NCI-H510A treated with DMSO at 0.1 percent for 48 hours (cell line): ENCODE measurements at places on chromosomes 2 and 18.

GRCh38 chr2:191443446-191443845 is 198.2 kb downstream of the MYO1B start:
- no peak for DNase-seq

- DNase-seq, result no peak
These were observed 4.0 kb downstream of the KANSL1L start for GRCh38 chr2:210167227-210167626.

DNA sequence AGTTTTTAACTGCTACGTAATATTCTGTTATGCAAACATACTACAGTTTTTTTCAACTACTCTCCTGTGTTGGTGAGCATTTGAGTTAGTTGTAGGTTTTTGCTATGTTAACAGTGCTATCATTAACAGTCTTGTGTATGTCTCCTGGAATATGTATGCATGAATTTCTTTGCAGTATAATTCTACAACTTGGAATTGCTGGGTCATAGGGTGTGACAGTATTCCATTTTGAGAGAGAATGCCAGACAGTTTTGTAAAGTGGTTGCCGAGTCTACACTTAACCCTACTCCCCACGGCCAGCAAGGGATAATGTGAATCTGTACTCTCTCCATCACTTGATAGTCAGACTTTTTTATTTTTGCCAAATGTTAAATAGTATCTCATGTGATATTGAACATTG is 67.1 kb downstream of the MALT1 start:
- no peak for DNase-seq

GRCh38 chr2:197128897-197129296 is 181.7 kb downstream of the ANKRD44 start:
- DNase-seq, result no peak

GRCh38 chr2:158955842-158956365 is 12.5 kb upstream of the TANC1 start:
- no peak for DNase-seq

- no peak for DNase-seq
These were observed 57.5 kb downstream of the MYCN start for GRCh38 chr2:15997728-15998280.

DNA sequence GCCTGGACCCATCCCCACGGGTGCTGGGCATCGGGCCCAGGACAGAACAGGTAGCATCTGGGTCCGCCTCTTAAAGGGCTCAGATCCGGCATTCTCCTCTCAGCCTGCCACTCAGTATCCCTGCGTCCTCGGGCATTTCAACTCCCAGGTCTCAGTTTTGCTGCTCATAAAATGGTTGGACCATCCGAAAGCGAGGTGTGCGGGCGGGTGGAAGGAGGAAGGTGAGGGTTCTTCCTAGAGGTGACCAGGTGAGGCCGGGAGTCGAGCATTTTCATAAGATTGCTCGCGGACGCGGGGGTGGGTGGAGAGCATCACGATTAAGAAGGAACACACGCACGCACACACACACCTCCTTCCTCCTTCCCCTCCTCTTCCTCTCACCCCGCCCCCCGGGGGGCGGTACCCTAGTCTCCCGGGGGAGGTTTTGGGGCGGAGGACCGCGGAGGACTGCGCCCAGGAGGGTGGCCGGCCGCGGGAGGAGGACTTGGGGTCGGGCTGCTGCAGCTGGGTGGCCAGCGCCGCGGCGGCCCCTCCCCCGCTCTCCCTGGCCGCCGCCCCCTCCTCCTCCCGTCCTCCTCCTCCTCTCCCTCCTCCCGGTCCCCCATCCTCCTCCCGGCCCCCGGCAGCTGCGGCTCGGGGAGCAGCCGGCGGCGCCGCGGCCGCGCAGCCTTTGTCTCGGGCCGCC is 97.9 kb upstream of the GPR45 start:
- peak; percentile 50 for DNase-seq

DNA sequence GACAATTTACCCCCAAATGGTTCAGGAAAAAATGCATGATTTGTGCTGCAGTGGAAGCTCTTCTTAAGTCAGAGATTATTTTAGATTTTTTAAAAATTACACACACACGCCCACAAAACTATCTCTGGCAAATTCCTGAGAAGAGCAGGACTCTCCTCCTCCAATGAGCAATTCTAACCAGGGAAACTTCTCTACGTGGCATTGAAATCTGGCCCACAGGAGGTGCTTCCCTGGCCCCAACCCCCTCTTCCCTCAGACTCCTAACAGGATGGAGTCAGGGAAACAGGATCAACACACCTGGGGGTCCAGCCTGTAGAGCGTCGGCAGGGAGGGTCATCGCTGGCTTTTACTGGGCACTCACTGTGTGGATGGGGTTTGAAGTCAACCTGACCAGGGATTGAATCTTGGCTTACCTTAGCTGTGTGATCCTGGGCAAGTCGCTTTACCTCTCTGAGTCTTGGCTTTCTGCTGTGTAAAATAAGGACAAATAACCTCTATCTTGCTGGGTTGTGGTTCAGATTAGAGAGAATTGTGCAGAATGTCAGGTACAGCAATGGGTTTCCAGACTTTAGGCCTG is 65.4 kb upstream of the ASAP2 start:
- DNase-seq, result no peak

GRCh38 chr2:145344076-145344724 is 824.3 kb upstream of the ZEB2 start:
- no peak for DNase-seq
